ENCODE measurements at places on chromosomes 16 and 17.
A peak's percentile ranks its signal among the peaks of the same experiment; 100 is the strongest.

DNA sequence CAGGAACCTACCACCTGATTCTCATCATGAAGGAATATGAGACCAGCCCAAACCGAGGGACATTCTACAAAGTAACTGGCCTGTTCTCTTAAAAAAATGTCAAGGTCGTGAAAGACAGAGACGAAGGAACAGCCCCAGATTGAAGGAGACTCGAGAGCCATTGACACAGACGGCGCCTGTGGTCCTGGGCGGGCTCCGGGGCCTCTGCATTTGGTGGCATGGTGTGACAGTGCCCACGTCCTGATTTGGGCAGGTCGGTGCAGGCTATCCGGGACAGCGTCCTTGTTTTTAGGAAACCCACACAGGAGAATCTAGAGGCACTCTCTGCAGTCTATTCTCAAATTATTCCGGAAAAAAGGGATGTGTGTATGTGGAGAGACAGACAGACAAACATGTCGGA, 64.1 kb downstream of the ADCY9 start:
- no peak for DNase-seq

DNA sequence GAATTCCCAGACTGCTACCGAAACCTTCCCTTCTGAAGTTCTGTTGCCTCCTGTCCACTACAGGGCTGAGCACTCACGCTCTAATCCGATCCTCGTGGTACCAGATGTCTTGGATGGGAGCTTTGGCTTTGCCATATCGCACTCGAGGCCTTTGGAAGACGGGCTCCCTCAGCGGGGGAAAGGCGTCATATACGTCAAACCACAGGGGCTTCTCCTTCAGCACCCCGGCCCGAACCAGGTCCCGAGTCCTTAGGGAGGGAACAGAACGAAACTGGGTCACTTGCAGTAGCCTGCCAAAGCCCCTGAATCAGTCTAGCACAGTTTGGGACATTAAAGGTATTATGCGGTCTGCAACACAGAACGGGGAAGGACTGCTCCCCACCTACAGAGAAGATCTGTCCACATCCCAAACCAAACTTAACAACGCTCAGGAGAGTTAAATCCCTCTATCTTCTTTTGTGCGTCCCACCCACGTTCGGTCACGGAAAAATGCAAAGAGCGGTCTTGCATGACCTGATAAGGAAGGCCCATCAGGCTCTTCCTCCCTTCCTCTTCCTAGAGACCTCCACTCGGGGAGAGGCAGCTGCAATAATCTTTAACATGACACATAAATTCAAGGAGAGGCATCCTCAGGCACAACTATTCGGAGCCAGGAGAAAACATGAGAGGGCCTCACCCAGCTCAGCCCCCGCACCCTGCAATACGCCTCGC, 526 bp downstream of the MRPS23 start:
- DNase-seq: no peak

DNA sequence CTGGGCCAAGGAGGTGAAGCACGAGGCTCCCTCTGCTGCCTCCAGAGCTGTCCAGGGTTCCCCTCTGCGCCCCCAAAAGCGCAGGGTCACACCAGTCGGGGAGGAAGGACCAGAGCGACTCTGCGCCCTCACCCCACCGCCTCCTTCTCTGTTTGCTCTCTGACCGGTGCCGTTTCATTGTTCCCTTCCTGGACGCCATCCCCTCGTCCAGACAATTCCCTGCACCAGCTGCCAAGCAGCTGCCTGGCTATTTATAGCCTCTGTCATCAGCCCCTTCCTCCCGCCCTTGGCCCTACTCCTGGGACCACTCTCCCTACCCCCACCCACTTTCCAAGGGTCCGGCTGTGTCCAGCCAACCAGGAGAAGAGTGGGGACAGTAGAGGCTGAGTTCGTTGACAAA, 68.8 kb upstream of the CREBBP start:
- DNase-seq: no peak

- peak; percentile 85 for DNase-seq
These were observed 6.1 kb downstream of the GJD3 start for GRCh38 chr17:40358323-40359038.

DNA sequence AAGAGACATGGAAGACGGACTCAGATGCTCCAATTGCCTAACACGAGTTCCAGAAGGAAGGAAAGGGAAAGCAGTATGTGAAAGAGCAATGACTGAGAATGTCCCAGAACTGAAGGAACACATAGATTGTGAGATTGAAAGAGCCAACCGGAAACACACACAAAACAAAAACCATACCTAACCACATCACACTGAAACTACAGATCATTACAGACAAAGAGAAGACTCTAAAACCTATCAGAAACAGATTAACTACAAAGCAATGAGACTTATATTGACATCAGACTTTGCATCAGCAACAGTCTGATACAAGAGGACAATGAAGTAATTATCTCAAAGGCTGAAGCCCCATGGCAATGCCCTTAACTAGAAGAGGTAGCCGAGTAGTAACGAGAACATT, 45.6 kb upstream of the CLEC18B start:
- DNase-seq: no peak

DNA sequence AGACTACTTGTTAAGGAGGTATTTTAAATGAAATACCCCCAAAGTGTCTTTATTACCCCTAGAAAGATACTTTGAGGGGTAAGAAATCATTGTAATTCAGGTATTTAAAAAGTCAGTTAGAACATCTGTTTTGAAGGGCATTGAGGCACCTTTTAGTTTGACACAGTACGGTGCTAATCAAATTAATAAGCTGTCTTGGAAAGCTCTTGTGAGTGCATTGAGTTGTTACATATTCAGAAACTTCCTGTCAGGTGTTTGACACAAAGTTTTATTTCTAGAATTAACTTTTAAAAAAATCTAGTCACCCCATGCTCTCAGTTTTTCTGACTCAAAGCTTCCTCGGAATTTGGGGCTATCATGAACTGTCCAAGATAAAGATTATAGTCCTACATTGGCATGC, 4.6 kb downstream of the RBBP6 start:
- DNase-seq: no peak

GRCh38 chr17:75155191-75155601, 884 bp upstream of the JPT1 start:
- DNase-seq: no peak
